Omental fat pad (tissue), 4 donors: ENCODE measurements at places on chromosomes 1 and 21. TPM values are rescaled to one million over a fixed set of nuclear protein-coding genes. Genes with fewer than 3 reads are reported as not detected.

The ECM1 gene
- total RNA-seq: 18.1 TPM

The AGO1 gene
- total RNA-seq: 20.5 TPM

The LHX8 gene
- total RNA-seq: not detected

The NPR1 gene
- 87.3 TPM for total RNA-seq

The PFDN2 gene
- total RNA-seq: 30.6 TPM

The VAV3 gene
- total RNA-seq: 10.7 TPM

The TCHH gene
- total RNA-seq: 0.19 TPM

The TTC22 gene
- 0.88 TPM for total RNA-seq

The TP53BP2 gene
- 43.0 TPM for total RNA-seq

The DNASE2B gene
- 1.3 TPM for total RNA-seq

The PPFIA4 gene
- 1.4 TPM for total RNA-seq

The APCS gene
- not detected for total RNA-seq

The AMIGO1 gene
- total RNA-seq: 10.6 TPM

The DCST2 gene
- total RNA-seq: 0.36 TPM

The CLDN19 gene
- not detected for total RNA-seq

The FAM177B gene
- not detected for total RNA-seq

The AMPD1 gene
- total RNA-seq: not detected

The C1orf94 gene
- not detected for total RNA-seq

The CR1L gene
- total RNA-seq: not detected
